ENCODE measurements at places on chromosomes 3 and 15. TPM values are rescaled to one million over a fixed set of nuclear protein-coding genes. Genes with fewer than 3 reads are reported as not detected.

PCBP4 gene
- 46.2 TPM for total RNA-seq

NAALADL2 gene
- 11.6 TPM for total RNA-seq

DISP2 gene
- total RNA-seq = 0.26 TPM

ALCAM gene
- 168 TPM for total RNA-seq

PTPN23 gene
- 11.6 TPM for total RNA-seq

ADAMTS9 gene
- total RNA-seq = 1.8 TPM

PRKCI gene
- total RNA-seq = 80.3 TPM

CCR1 gene
- 1.3 TPM for total RNA-seq

LRRC28 gene
- 20.1 TPM for total RNA-seq

GOLGA8R gene
- 1.3 TPM for total RNA-seq

BRK1 gene
- total RNA-seq = 112 TPM
